ENCODE measurements at places on chromosomes 12 and 14. TPM values are rescaled to one million over a fixed set of nuclear protein-coding genes. Genes with fewer than 3 reads are reported as not detected.

Gene SUPT16H
- 114 TPM for total RNA-seq

Gene KLHDC1
- total RNA-seq: 0.25 TPM

Gene RHEBL1
- total RNA-seq: 6.4 TPM

Gene KRT75
- total RNA-seq: 0.26 TPM

Gene B4GALNT3
- total RNA-seq: 1.0 TPM

Gene ADAMTS20
- total RNA-seq: not detected

Gene NR1H4
- total RNA-seq: not detected
